ENCODE measurements at places on chromosomes 11 and 22. TPM values are rescaled to one million over a fixed set of nuclear protein-coding genes. Genes with fewer than 3 reads are reported as not detected.

PRCP gene
- 52.4 TPM for total RNA-seq

GPR137 gene
- total RNA-seq: 42.2 TPM

HOATZ gene
- total RNA-seq: not detected

RFPL1 gene
- not detected for total RNA-seq

Measured in A549 treated with Mapracorat at 1 μM for 4 hours (cell line).